ENCODE measurements at places on chromosomes 4 and X. TPM values are rescaled to one million over a fixed set of nuclear protein-coding genes. Genes with fewer than 3 reads are reported as not detected.

The LRAT gene
- total RNA-seq: 22.9 TPM

The RRH gene
- 0.29 TPM for total RNA-seq

The CNKSR2 gene
- 11.2 TPM for total RNA-seq

The CT45A5 gene
- not detected for total RNA-seq

The CHRDL1 gene
- 6.3 TPM for total RNA-seq

- no peak overlapping the region for H3K4me3 ChIP-seq
- H3K4me1 ChIP-seq: peaks cover 3% of the 10 kb centered on the region
- H3K27ac ChIP-seq: no peak overlapping the region
- no peak for DNase-seq
- H3K27me3 ChIP-seq: no peaks in the 10 kb centered on the region
These were observed 41.3 kb upstream of the BCLAF3 start for GRCh38 chrX:20032201-20032600.

DNA sequence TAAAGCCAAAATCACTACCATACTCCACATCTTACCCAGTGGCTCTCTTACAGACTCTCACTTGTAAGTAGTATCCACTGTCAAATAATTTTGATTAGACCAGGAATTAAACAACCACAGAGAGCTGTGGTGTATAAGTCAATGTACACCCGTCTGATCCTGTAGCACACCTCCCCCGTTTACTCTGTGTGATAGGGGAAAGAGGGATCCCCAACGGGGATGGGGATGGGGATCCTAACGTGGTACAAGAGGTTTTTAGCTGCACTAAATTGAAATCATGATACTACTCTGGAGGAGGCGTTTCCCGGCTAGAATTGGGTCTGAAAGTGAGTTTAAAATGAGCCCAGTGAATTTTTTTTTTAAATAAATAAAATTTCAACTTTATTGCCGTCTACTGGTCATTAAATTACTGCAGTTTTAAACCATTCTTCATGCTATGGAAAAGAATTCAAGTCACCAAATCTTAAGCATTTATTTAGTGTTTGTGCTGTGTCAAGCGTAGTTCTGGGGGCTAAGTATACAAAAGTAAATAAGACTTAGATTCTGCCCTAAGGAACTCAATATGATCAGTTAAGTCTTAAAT lies 76.6 kb downstream of the INTS12 start:
- H3K36me3 ChIP-seq: no peaks in the 10 kb centered on the region
- H3K27me3 ChIP-seq: no peaks in the 10 kb centered on the region
- H3K27ac ChIP-seq: peak overlapping the region; percentile 81
- DNase-seq: no peak

GRCh38 chr4:5215321-5215720 lies 164.0 kb downstream of the STK32B start:
- H3K4me3 ChIP-seq: no peak overlapping the region
- peaks cover 18% of the 10 kb centered on the region for H3K27me3 ChIP-seq
- H3K36me3 ChIP-seq: no peaks in the 10 kb centered on the region
- no peak overlapping the region for H3K27ac ChIP-seq
- DNase-seq: no peak
- H3K4me1 ChIP-seq: peaks cover 9% of the 10 kb centered on the region

GRCh38 chrX:13863324-13863723 lies 46.4 kb upstream of the GPM6B start:
- no peak for DNase-seq
- H3K27ac ChIP-seq: no peak overlapping the region
- no peak overlapping the region for H3K4me3 ChIP-seq
- H3K36me3 ChIP-seq: no peaks in the 10 kb centered on the region
- H3K4me1 ChIP-seq: no peaks in the 10 kb centered on the region

- H3K36me3 ChIP-seq: peaks cover 47% of the 10 kb centered on the region
- no peak overlapping the region for H3K4me3 ChIP-seq
- H3K4me1 ChIP-seq: no peaks in the 10 kb centered on the region
These were observed 167.1 kb upstream of the PACRGL start for GRCh38 chr4:20532871-20533870.

DNA sequence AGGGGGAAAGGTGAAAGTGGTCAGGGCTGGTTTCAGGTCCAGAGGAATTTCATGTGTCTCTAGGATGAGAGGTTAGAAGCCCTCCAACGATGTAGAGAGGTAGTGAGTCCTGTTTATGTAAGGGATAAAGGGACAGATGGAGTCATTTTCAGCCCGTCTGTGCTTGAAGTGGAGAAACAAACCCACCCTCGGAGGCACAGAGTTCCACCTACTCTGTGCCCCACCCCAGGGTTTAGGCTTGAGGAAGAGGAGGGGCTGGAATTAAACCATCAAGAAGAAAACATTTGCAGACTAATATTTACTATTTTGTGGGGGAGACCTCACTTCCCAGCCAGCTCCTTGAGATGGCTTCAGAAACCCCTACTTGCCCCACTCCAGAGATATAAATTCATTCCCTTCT lies 868 bp upstream of the GNL3L start:
- H3K4me3 ChIP-seq: peak overlapping the region; percentile 91
- H3K4me1 ChIP-seq: peaks cover 15% of the 10 kb centered on the region
- peak overlapping the region; percentile 96 for H3K27ac ChIP-seq
- no peaks in the 10 kb centered on the region for H3K27me3 ChIP-seq
- no peak for DNase-seq
- H3K36me3 ChIP-seq: peaks cover 1% of the 10 kb centered on the region
